ENCODE measurements at places on chromosomes 4 and X.

GRCh38 chrX:149298111-149298510 is 207.0 kb downstream of the IDS start:
- no peak for DNase-seq

DNA sequence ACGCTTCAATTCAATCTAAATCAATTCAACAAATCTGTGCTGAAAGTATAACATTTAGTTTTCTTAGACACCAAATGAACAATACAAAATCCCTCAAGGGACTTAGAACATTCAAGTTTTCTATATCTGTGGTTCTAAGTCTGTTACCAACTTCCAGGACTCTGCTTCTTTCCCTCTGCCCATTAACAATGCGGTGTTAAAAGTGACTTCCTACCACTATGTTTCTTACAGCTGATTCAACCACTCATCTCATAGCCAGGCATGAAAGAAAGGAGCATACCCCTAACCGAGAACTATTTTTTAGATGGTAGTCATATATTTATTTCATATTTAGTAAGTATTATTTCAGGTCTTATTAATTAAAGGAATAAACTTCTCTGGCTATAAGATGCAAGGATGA is 38.9 kb downstream of the PPA2 start:
- DNase-seq = no peak

DNA sequence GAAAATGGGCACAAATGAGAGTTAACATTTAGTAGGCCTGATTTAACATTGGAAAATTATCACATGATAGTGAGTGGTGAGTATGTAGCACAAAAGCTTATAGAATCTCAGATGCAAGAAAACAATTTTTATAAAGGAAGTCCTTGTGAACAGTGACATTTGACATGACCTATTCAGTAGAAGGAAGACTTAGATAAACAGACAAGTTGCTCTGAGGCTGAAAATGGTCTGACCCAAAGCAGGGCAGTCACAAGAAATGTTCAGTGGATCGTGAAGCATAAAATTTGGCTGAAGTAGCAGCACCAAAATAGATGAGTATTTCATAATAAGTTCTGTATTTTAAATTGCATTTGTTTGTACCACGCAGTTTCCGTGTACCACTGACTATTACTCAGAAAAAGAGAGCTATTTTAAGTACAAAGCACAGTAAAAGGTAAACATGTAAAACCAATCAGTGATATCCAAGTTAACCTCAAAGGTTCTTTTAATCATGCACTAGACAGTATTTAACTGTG is 605.7 kb upstream of the PABPC4L start:
- no peak for DNase-seq

DNA sequence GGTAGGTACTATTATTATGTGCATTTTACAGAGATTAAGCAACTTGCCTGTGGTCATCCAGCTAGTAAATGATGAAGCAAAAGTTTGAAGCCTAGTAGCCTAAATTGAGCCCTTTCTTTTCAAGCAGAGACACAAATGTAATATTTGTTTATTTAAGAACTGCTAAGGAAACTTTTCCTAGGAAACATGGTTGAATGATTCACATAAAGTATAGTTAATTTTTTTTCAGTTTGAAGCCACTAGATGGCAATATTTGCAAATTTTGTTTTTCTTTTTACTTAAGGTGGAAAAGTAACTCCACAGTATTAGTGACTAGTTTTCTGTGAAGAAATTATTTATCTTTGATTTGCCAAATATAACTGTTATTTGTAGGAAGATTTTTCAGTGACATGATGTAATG is 52.8 kb upstream of the ANKRD17 start:
- peak; percentile 43 for DNase-seq

DNA sequence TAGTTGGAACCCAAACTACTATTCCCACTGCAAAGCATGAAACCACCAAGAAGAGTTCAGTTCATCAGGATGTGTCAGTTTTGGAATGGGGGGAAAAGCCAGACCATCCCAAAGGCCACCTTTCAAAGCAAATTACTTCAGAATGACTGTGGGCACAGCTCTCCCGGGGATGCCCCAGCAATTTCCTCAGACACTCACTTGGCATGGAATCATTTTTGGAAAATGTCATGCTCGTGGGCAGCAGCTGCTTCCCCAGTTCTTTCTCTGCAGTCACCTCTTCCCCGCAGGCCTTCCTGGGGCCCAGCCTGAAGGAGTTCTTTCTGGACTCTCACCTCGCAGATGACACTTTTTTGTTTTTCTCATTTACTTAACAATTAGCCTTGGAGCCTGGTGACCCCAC is 350.3 kb downstream of the NR3C2 start:
- DNase-seq = no peak

GRCh38 chr4:120829113-120829831 is 93.3 kb downstream of the PRDM5 start:
- peak; percentile 27 for DNase-seq

DNA sequence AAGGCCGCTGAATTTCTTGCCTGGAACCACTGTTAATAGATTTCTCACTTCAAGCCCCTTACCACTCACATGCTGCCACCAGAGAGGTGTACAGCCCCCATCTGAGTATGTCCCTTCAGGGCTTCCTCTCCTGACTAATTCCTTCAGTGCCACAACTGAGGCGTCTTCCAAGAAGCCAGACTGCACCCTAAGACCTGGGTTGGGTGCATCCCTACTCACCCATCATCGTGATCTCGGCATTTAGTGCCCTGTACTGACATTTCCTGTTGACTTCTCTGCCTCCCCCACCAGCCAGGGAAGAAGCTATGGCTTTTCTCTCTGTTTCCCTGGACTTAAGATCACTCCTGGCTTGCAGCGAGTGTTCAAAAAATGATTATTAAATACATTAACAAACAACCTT is 40.4 kb upstream of the MAP3K15 start:
- no peak for DNase-seq

- DNase-seq = no peak
Observed at GRCh38 chr4:92047209-92047875, 256.4 kb upstream of the GRID2 start.

GRCh38 chr4:141329174-141329569 is 108.5 kb downstream of the ZNF330 start:
- DNase-seq = peak; percentile 69

DNA sequence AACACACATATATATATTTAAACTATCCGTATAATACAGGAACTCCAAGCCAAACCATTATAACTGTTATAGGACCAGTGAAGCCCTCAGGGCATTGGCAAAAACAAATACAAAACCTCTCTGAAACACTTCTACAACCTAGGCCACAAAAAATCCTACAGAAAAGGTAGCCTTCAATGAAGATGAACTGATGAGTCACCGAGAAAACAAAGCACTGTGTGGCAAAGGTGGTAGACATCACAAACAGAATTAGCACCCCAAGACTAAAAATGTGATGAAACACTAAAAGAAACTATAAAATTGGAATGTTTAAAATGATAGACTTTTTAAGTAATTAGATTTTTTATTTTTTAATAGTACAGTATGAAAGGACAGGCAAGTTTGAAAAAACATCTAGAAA is 5.5 kb upstream of the HSPA4L start:
- no peak for DNase-seq

DNA sequence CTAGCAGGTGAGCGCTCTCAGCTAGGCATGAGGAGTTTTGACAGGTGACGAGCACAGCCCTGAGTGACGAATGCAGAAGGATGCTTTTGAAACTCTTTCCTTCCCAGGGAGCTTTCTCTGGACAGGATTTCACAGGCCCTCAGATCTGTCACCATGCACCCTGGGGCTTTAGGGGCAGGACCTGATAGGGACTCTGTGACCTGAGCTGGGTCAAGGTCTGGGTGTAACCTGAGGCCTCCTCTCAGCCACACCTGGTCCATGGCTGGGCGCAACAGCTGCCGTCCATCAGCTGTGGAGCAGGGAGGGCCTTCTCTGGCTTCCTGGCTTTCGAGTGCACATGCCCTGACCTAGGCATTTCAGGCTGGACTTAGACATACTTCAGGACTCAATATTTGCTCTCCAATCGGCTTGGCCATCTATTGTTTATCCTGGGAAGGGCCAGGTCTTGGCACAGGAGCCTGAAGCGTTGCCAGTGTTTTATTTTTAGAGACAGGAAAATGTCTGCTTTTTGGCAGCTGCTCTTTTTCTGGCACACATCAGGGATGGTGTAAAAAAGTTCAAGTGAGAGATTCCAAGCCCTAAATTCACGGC is 56.4 kb downstream of the C4orf51 start:
- no peak for DNase-seq

GRCh38 chr4:153398713-153399112 is 54.2 kb downstream of the MND1 start:
- DNase-seq = no peak

DNA sequence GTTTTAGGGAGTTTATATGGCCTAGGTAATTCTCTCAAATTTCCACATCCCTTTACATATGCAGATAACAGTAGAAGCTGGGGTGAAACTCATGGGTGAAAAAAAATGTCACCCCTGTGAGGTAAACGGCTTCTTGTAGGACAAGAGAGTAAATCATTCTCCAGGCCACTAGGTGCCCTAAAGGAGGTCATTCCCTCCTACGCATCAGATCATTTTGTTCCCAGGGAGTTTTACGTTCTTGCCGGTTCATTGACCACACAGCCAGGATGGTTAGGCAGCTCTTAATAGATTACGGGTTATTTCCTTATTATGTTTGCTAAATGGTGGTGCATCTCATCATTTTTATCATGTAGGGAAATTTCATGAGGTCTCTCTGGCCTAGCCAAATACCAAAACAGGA is 225.8 kb upstream of the NOCT start:
- no peak for DNase-seq

- no peak for DNase-seq
Observed at GRCh38 chrX:119735467-119735866, 22.9 kb upstream of the SOWAHD start.

GRCh38 chr4:101790521-101791181 is at the start of gene BANK1:
Gene BANK1, plus strand, starts transcription at chr4:101790730. Its CDS starts 151 bp downstream, at chr4:101790881.
- peak; percentile 81 for DNase-seq

DNA sequence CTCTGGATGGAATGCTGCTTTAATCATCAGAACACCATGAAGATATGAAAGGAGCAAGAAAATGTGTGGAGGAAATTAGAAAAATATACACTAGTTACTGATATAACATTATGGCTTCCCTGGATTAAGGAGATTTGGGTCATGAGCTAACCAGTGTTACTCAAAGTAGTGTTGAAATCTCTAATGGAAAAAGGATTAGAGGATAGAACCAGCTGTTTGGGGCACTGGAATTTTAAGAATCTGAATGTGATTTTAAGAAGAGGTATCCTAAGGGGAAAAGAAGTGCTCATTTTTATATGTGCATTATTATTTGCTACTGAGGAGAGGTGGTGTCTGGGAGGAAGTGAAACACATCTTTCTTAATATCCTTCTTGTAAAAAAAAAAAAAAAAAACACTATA is 164.1 kb upstream of the PPARGC1A start:
- DNase-seq = no peak

DNA sequence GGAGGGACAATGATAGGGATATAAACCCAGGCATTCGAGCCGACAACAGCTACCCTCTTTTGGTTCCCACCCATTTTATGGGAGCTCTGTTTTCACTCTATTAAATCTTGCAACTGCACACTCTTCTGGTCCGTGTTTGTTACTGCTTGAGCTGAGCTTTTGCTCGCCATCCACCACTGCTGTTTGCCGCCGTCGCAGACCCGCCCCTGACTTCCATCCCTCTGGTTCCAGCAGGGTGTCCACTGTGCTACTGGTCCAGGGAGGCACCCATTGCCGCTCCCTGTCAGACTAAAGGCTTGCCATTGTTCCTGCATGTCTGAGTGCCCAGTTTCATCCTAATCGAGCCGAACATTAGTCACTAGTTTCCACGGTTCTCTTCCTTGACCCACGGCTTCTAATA is 1170.5 kb upstream of the PABPC4L start:
- no peak for DNase-seq

- no peak for DNase-seq
Observed at GRCh38 chr4:45082101-45082500, 355.7 kb upstream of the GNPDA2 start.

DNA sequence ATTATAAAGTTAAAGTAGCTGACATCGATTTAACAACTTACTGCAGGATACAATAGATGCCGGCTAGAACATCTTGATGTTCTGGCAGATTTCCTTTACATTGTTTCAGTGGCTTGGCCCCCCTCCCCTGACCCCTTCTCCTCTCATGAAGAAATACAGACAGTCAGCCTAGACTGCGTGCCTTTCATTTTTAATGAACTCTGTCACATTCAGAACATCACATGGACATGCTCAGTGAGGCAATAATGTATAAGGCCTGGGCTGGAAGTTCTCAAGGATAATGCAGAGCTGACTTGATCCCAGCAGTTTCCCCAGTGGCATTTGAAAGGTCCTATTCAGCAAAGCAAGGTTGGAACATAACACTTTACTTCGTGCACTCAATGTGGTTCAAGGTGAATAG is 239.2 kb downstream of the ANK2 start:
- no peak for DNase-seq

DNA sequence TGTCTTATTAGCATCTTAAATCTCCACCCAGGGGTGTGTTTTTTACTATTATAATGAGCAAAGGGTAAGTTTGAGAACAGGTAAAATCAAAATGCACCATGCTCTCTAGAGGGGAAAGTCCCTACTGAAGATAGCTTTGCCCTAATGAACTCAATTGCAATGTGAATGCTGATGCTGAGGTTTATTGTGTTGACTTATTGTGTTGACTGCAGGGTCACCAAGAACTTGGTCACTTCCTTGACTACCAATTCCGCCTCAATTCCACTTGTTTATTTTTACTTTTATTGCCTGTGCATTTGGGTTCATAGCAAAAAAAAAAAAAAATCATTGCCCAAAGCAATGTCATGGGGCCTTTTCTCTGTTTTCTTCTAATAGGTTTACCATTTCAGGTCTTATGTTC is 67.7 kb upstream of the SRD5A3 start:
- no peak for DNase-seq

- peak; percentile 68 for DNase-seq
Observed at GRCh38 chr4:153651587-153651986, 32.5 kb upstream of the TLR2 start.

DNA sequence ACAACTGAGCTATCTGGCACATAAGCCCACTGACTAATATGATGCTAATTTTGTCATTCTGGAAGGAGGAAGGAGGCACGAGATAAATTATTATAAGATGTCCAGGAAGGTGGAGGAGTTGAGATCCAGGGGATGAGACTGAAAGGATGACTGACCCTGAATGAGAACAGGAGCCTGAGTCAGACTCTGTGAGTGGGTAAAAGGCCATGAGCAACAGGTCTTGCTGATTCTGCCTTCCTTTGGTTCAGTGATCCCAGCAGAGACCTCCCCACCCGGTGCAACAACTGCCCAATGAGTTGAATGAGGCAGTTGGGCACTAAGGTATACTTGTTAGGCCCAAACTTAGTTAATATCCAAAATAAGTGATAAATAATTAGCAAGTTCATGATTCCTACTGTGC is 238.1 kb upstream of the GPC4 start:
- no peak for DNase-seq

- DNase-seq = no peak
Observed at GRCh38 chr4:168441412-168441811, 38.9 kb downstream of the DDX60L start.

- DNase-seq = no peak
Observed at GRCh38 chr4:119795986-119796578, 167.5 kb upstream of the PDE5A start.

DNA sequence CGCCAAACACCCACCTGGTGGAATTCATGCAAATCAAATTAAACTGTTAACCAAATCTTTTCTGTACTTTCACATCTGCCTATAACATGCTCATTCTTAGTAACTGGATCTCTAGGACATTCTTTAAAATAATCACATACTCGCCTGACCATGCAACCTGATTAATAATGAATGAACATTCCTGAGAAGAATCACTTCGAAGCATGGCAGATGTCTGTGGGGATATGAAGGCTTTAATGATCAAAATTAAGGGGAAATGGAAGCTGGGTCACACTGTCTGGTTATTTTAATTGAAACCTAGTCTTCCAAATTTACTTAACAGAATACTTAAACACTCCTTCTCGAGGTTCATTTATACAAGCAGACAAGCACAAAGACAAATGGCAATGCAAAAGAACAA is 44.2 kb downstream of the MID1 start:
- DNase-seq = no peak

Data from hematopoietic multipotent progenitor cell treated with erythropoietin and hydrocortisone succinate and interleukin-3 and kit ligand, for 6 days (in vitro differentiated cells).